CD14-positive monocyte (primary cell): ENCODE measurements at places on chromosomes 5 and 9.

- DNase-seq, result no peak
Observed at GRCh38 chr9:78297672-78297961, 692 bp downstream of the PSAT1 start.

- DNase-seq, result no peak
Observed at GRCh38 chr9:95822583-95823431, 52.7 kb upstream of the ERCC6L2 start.

- DNase-seq, result no peak
Observed at GRCh38 chr9:91483189-91483691, 59.6 kb upstream of the NFIL3 start.

DNA sequence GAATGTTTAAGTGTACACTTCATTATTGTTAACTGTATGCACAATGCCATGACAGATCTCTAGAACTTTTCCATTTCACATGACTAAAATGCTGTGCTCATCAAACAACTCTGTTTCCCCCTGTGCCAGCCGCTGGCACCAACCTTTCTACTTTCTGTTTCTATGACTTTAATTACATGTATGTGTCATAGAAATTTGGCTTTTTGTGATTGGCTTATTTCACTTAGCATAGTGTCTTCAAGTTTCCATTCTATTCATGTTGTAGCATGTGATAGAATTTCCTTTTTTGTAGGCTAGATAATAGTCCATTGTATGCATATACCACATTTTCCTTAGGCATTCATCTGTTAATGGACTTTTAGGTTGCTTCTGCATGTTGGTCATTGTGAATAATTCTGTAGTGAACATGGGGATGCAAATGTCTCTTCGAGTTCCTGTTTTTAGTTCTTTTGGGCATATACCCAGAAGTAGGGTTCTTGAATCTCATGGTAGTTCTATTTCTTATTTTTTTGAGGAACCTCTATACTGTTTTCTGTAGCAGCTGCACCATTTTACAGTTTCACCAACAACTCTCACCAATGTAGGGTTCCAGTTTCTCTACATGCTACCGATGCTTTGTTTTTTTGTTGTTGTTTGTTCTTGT, 184.4 kb upstream of the DMRT1 start:
- DNase-seq, result peak; percentile 41

- no peak for DNase-seq
Observed at GRCh38 chr5:133367984-133368383, 244.4 kb downstream of the FSTL4 start.

DNA sequence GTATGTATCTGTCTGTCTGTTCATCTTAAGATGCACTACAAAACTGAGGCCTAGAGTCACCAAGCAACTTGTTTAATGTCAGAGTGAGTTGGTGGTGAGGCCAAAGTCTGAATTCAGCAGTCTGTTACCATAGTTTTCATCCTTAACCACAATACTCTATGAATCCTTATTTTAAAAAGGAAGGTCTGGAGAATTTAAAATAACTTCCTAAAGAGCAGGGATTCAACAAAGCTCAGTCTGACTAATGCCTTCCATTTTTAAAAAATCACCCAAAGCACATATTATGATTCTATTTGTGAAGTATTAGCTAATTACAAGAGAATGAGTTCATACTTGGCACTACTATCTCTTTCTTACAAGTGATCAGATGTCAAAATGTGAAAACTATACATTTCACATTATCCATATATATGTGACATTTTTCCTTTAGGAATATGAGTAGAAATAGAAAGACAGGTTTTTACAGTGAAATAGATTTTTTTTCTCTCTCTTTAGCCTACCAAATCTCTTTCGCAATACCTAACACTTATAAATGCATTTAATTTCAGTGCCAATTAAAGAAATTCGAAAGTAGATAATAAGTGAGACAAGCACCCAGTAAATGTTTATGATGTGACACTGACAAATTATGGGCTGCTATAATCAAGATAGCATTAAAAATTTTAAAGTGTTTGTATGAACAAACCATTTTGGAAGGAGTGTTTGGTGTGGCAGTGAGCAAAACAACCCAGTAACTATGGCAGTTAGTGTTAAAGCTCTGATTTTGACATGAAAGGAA, 102.3 kb upstream of the CDKN2B start:
- DNase-seq, result no peak

DNA sequence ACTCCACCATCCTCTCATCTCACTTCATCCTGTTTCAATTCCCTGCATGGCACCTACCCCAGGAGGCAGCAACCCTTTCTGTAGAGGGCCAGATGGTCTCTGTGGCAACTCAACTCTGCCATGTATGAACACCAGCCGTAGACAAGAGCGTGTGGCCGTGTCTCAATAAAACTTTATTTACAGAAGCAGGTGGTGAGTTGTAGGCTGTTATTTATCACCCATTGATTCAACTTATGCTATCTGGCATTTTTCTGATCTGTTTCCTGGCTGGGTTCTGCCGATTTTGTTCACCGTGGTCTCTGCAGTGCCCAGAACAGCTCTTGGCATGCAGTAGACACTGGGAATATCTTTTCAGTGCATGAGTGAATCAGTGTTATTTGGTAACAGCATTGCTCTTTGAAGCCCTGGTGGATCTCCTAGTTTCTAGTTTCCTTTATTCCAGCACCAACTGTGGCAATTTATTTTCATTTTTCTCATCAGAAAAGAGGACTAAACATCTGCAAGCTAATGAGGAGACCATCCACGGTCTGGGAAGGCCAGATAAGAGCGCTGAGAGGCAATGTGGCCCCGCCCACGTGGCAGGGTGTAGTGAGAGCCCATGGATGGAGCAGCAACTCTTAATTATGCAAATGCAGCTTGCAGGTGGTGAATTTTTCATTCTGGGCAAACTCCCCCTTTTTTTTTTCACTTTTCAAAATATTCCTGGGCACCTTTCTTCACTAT, 77.9 kb downstream of the CTSL start:
- no peak for DNase-seq

DNA sequence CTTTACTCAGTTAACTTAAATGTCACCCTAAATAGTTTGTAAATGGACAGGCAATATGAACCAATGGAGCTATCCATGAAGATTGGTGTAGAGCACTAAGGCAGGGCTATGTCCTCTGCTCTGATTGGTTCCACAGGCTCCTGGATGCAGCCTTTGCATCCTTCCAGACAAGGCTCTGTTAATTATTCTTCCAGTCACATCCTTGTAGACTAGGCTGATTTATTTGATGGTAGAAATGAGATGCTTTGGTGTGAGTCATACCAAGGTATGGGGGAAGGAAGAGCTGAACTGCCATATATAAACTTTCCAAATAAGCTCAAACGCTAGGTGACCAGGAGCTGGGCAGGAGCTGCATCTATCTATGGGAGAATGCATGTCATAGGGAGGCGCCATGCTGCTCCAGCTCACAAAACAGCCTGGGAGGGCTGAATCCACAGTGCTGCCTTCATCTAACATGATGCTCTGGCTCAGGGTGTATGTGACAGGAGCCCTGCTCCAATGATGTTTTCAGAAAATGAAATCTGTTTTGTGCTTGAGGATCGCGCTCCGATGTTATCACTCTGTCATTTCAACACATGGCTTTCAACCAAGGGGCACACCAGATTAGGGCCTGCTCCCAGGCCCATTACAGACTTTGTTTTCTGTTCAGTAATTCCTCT, 818.0 kb upstream of the ZNF608 start:
- DNase-seq, result no peak

GRCh38 chr5:130743092-130743491, 422.0 kb downstream of the HINT1 start:
- no peak for DNase-seq

- DNase-seq, result no peak
Observed at GRCh38 chr9:78682216-78682615, 385.3 kb downstream of the PSAT1 start.

- no peak for DNase-seq
Observed at GRCh38 chr5:56984445-56984844, 32.5 kb upstream of the MIER3 start.

DNA sequence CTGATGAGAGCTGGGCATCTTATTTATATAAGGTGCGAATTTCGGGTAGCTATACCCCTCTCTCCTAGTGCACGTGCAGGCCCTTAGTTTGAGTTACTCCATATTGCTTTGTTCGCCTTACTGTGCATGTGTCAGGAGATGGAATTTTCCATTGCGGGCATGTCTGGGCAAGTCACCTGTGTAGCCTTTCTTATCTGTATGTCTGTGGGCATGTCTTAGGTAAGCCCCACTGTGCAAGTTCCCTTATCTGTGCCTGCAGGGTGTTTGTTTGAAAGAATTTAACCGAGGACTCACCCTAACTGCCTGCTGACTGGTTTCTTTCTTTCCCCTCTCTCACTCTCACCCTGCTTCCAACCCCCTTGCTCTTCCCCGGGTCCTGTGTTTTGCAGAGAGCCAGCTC, 140.7 kb upstream of the RANBP3L start:
- no peak for DNase-seq

GRCh38 chr5:115345344-115345743, 48.9 kb upstream of the CCDC112 start:
- no peak for DNase-seq

GRCh38 chr9:129720865-129721545, 31.8 kb downstream of the PTGES start:
- DNase-seq, result no peak

DNA sequence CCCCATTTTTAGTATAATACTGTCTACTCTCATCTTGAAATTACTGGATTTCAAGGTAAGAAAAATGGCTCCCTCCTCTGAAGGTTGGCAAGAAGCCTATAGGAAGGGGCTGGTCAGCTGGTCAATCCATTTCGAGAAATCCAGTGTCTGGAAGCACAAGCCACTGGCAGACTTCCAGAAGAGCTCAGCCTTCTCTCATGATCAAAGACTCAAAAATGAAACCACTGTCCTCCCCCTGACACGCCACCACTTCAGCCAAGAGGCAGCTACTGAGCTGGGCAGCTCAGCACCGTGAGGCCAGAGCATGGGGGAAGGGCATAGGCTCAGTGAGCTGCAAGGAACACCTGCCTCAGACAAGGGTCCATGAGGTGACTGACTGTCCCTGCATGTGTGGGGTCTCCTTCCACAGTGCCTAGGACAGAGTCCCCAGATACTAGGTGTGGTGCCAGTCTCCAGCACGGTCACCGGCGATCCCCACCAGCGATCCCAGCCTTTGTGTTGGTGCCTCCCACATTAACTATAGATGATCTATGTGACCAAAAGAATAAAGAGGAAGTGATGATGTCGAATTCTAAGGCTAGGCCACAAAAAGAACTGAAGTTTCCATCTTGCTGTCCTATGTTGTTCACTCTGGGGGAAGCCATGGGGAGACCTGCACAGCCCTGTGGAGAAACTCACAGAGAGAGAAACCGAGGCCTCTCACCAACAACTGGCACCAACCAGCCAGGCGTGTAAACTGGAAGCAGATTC, 100.1 kb upstream of the LRRTM2 start:
- DNase-seq, result no peak

GRCh38 chr5:34410411-34411139, 245.6 kb upstream of the RAI14 start:
- DNase-seq, result no peak

DNA sequence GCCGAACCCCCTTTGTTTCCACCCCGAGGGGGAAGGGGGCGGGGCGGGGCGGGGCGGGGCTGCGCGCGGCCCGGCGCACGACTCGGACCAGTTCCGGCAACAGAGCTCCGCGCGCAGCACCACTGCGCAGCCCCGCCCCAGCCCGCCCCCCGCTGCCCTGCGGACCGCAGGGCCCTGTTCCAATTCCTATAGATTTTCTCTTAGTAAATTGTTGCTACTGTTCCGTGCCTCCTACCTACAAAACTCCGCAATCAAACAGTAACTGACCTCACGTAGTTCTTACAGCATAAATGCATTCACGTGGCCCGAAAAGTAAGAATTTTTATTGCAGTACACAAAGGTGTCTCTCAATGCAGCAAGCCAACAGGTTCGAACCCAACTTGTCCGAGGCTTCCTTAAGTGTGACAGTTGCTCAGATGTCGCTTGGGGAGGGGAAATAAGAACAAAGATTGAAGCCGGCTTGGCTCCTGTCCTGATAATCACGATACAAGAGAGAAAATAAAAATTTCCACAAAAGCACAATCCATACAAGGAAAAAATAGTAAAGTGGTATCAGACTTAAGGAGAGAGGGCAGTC, 1.2 kb upstream of the RNF38 start:
- DNase-seq, result peak; percentile 75

DNA sequence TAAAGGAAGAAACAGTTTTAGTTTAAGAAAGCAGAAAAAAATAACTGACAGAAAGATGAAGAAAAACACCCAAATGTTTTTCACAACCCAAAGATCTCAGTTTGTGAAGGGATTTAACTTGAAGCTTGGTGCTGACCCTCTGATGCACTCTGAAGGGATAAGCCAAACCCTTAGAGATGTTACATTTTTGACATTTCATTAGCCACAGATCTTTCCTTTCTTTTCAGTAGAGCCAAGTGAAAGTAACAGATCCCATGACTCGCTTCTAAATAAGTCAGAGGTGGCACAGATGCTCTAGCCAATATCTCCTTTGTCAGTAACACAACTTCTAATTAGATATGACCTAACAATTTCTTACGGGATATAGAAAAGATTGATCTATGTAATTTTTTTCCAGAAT, 394.5 kb upstream of the EDIL3 start:
- DNase-seq, result no peak

- DNase-seq, result no peak
Observed at GRCh38 chr5:117496801-117497200, 922.2 kb upstream of the SEMA6A start.

DNA sequence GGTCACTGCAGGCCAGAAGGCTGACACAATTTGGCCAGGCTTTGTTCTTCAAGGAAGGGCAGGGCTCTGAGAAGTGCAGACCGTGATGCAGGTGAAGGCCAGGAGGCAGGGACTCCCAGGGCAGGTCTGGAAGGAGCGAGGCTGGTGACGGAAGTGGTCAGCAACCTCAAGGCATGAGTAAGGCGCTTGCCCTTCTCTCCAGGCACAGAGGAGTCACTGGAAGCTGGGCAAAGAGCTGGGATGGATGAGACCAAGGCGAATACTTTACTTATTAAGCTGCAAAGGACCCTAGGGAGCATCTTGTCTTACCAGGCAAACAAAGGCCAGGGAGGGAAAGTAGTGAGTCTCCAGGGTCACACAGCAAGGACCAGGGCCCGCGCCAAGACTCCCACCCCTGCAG, 18.6 kb downstream of the IRF1 start:
- DNase-seq, result no peak

DNA sequence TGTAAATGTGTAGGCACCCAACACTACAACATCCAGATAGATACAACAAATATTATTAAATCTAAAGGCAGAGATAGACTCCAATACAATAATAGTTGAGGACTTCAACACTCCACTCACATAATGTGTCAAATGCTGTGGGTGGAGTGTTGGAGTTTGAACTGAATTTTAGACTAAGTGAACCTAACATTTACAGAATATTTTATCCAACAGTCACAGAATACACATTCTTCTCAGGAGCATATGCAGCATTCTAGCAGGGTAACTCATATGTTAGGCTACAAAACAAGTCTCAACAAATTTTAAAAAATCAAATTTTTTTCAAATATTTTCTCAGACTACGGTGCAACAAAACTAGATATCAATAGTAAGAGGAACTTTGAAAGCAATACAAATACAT, 648.7 kb upstream of the CDH18 start:
- no peak for DNase-seq

DNA sequence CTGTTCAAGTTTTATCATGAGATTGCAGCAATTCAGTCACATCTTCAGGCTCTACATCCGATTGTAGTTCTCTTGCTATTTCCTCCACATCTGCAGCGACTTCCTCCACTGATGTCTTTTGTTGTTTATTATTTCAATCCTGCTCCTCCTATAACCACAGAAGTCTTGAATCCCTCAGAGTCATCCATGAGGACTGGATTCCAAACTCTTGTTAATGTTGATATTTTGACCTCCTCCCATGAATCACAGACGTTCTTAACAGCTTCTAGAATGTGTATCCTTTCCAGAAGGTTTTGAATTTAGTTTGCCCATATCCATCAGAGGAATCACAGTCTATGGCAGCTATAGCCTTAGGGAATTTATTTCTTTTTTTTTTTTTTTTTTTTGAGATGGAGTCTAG, 3.6 kb downstream of the FBXO38 start:
- DNase-seq, result no peak
